Endothelial cell (in vitro differentiated cells): ENCODE measurements at places on chromosomes 7 and 10.
A peak's percentile ranks its signal among the peaks of the same experiment; 100 is the strongest.

DNA sequence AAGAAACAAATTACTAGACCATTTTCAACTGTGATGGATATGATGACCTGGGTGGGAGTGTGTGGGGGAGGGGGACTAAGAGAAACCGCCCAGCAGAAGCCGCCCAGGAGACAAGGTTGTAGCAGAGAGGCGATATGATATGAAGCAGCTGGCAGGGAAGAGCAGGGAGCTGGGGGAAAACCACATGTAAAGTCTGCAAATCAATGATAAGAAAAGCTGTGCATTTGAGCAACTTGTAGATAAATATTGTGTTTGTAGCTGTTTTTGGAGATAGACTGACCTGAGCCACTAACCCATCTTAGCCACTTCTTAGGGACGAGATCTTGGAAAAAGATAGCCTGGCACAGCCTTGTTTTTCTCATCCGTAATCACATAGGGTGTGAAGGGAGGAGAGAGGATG is 252.6 kb downstream of the SEC23IP start:
- DNase-seq, result no peak

- peak; percentile 89 for DNase-seq
These were observed 38.5 kb upstream of the MKRN1 start for GRCh38 chr7:140517546-140518369.

DNA sequence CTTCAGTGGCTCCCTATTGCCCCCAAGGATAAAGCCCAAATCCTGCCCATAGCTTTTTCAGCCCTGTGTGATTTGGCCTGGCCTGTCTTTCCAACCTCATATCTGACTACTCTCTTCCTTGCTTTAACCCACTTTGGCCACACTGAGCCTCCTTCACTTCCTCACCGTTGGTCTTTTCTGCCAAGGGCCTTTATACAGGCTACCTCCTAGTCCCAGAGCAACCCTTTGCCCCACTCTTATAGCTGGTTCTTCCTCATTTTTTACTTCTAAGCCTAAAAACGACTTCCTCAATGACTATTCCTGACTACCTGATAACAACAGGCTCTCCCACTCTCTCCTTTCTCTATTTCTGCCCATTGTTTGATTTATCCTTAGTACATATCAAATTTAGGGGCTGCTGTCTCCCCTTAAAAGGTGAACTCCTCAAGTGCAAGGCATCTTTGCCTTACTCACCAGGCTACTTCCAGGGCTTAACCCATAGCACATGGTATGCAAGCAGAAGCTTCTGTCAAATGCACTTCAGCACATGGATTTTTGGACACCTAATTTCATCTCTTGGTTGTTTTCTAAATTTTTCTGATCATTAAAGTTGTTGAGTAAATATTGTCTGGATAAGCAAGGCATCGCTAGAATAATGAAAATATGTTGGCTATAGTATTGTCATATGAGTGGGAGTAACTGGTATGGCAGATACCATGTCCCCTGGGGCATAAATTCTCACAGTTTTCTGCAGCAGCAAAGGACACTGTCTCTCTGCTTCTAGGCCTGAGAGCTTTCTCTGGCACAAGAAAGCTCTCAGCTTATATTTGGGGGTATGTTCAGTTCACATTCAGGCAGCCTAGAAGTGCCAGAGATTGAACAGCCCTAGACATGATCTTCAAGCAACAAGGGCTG is 201.5 kb upstream of the GPR26 start:
- DNase-seq, result no peak

DNA sequence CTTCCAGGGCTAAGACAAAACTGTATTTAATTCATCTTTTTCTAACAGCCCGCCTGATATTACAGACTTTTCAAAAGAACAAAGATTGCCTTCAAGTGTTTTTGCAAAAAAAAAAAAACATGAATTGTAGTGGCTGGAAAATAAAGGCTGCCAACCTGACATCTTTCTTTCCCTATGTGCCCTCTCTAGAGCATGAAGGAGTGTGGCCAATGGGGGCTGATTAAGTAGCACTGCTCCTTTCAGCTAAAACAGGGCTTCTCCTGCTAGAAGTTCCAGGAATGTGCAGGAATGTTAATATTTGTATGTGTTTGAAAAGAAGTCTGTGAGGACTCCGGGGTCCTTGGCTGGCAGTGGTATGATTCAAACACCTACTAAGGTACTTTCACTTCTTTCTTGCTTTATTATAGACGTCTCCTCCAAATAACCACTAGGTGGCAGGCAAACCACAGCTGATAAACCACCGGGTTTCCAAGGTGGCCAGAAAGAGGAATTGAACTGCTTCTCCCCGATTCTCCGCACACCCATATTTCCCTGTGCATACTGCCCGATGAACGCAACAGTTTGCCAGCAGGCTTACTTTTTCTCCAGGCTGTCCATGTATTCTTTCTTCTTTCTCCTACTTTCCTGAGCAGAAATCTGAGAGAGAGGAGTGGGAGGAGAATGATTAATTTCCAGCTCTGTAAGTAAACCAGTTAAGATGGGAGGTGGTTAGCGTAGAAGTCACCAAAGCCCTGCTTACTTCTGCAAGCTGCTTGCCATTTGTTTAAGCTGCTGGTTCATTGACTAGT is 56.8 kb upstream of the DGKI start:
- peak; percentile 54 for DNase-seq

DNA sequence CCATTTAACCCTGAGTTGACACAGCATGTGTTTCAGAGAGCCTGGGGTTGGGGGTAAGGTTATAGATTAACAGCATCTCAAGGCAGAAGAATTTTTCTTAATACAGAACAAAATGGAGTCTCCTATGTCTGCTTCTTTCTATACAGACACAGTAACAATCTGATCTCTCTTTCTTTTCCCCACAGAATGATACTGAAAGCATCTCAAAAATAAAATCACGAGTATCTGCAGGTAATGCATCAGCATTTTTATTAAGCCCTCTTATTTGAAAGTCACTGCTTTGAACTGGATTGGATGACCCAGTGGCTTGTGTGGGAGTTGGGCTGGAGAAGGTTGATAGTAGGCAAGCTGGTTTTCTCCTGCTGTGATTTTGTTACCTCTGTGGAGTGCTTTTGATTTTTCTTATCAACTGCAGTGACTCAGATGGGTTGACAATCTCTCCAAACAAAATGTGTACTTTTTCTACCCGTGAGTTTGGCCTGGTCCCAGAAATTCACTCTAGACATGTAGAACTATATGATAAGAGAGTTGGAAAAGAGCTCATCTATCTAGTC is 253.5 kb upstream of the PRKCQ start:
- no peak for DNase-seq

- no peak for DNase-seq
These were observed 90.5 kb downstream of the RNF216 start for GRCh38 chr7:5690931-5691473.

GRCh38 chr7:21462081-21462480 is 34.2 kb downstream of the SP4 start:
- DNase-seq, result no peak

DNA sequence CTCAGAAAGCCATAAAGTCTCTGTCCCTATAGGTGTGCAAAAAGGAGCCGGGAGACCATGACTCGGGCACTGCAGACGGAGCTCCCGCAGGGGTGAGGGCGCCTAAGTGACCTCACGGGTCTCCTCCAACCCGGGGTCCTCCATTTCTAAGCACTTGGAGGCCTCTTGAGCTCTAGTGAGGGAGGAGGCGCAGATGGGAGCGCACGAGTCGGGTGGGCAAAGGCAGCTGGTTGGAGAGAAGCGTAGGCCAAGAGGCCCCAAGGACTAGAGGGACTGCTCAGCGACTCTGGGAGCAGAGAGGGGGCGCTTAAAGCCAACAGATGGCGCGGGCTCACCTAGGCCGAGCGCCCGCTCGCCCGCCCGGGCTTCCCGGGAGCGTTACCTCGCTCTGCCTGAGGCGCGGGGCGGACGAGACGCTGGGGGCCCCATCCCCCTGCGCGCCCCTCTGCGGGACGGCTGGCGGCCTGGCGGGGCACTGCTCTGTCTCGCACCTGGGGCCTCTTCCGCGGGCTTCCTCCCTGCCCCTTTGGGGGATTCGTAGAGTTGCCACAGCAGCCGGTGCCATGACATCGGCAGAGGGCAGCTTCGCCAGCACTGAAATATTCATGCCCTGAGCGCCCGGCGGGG is 523 bp upstream of the CDH23 start:
- peak; percentile 62 for DNase-seq

DNA sequence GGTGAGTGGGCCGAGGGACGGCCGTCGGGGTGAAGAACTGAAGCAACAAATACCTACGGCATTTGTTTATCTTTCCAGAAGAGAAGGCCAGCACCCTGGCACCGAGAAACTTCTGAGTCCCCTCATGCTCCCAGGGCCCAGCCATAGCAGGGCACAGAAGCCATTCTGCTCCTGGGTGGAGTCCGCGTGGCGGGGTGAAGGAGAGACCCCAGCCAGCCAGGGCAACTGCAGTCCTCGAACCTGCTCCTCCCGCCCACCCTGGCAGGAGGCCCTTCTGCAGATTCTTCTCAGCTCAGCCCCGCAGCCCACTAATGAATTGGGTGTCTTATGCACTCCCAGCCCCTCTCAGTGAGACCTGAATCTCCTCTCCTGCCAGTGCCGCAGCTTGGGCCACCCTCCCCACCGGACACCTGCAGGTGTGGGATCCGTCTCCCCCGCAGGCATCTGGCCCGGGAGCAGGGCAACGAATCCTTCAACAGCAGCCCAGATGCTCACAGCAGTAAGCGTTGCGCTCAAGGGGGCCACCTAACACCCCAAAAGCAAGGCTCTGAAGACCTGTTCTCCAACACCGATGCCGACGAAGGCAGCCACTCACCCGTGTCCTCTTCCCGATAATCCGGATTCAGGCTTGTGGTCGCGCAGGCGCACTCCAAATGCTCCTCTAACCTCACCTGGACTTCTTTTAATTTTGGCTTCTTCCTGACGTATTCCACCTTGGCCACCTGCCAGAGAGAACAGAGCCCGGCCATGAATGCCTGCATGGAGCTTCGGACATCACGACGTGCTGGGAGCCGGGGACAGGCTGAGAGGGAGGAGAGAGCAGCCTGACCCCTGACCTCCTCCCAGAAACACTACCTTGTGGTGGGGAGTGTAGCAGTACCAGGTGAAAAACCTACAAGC is 18.9 kb downstream of the PDGFA start:
- DNase-seq, result no peak

GRCh38 chr10:11338160-11338844 is 273.1 kb downstream of the USP6NL start:
- DNase-seq, result no peak

- no peak for DNase-seq
These were observed 84.2 kb downstream of the CUL1 start for GRCh38 chr7:148782757-148783456.

GRCh38 chr7:75866489-75867389 is 12.1 kb upstream of the RHBDD2 start:
- DNase-seq, result peak; percentile 53

GRCh38 chr10:125039354-125039769 is 97.4 kb downstream of the ZRANB1 start:
- no peak for DNase-seq

GRCh38 chr7:117780832-117781231 is 92.4 kb downstream of the CTTNBP2 start:
- no peak for DNase-seq

- DNase-seq, result no peak
These were observed 113.5 kb downstream of the AHR start for GRCh38 chr7:17411922-17412321.

GRCh38 chr7:95529701-95530100 is 44.0 kb downstream of the ASB4 start:
- DNase-seq, result no peak

DNA sequence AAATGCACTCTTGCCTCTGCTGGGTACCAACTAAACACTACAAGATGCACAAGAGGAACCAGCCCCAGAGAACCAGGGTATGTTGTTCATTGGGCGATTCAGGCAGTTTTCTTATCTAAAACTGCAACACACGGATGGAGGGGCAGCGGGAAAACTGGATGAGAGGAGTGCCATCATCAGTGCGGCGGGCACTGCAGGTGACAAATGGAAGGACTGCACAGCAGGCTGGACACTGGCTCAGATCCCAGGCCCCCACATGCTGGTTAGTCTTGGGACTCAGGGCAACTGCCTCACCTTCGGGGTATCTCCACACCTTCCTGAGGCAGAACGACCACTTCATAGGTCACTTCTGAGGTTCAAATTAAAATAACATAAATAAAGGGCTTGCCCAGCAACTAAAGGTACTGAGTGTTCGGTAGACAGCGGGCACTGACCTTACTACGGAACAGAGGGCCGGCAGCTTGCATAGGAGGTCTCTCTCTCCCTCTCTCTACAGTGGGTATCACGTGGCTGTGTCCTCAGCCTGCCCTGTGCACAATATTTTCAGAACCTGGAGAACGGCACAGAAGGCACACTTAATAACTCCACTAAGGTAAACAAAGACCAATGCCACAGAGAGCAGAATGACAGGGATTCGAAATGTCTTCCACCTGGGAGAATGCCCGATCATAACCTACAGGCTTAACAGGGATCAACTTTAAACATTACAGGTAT is 72.1 kb downstream of the GRB10 start:
- no peak for DNase-seq

GRCh38 chr7:89232-90019 is 102.9 kb upstream of the FAM20C start:
- DNase-seq, result no peak

DNA sequence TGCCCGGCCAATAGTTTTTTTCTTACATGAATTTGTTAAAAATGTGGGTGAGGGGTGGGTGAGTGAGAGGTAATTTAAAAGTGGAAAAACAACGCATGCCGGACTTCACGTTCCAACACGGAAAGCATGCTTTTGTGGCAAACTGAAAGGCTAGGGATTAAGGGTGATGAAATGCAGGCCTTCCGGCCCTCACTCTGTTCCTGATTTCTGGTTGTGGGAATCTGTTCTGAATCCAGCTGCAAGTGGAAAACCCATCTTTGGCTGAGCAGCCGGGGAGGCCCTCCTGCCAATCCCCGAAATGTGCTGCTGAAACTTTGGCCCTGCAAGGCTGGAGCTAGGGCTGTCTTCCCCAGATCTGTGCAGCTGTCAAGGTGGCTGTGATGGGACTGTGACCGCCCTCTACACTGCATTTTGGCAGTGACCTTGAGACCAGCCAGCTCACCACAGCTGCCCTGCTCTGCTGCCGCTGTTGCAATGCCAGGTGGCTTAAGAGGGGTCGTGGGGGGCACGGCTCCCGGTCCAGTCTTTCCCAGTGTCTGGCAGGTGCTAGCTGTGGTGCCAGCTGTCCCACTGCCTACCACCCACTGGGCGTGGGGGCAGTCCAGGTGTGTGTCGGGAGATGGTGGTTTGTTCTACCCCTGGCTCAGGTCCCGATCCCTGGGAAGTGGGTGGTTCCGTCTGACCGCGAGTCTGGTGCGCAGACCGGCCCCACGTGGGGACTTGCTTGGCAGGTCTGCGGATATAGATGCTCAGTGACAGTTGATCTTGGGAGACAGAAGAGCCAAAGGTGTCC is 39.0 kb downstream of the TET1 start:
- peak; percentile 11 for DNase-seq

- no peak for DNase-seq
These were observed 111.3 kb upstream of the RPA3 start for GRCh38 chr7:7829667-7830066.

DNA sequence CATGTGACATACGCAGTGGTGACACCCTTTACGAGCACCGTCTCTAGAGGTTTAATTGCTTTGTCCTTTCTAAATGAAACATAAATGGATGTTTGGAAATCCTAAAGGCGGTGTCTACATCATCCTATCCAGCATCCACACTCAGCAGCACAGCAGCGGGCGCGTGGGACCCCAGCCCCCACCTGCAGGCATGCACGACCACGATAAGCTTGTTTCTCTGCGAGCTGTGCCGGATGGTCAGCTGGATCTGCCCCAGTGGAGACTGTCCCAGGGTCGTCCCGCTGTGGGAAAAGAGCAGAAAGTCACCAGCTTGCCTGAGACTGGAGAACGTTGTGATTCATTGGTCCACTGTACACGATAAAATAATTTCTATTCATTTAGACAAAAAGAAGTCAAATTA is 34.2 kb upstream of the NCAPG2 start:
- DNase-seq, result no peak

GRCh38 chr7:43697690-43698089 is 31.6 kb downstream of the COA1 start:
- DNase-seq, result no peak
